ENCODE measurements at places on chromosomes 5 and 9.

DNA sequence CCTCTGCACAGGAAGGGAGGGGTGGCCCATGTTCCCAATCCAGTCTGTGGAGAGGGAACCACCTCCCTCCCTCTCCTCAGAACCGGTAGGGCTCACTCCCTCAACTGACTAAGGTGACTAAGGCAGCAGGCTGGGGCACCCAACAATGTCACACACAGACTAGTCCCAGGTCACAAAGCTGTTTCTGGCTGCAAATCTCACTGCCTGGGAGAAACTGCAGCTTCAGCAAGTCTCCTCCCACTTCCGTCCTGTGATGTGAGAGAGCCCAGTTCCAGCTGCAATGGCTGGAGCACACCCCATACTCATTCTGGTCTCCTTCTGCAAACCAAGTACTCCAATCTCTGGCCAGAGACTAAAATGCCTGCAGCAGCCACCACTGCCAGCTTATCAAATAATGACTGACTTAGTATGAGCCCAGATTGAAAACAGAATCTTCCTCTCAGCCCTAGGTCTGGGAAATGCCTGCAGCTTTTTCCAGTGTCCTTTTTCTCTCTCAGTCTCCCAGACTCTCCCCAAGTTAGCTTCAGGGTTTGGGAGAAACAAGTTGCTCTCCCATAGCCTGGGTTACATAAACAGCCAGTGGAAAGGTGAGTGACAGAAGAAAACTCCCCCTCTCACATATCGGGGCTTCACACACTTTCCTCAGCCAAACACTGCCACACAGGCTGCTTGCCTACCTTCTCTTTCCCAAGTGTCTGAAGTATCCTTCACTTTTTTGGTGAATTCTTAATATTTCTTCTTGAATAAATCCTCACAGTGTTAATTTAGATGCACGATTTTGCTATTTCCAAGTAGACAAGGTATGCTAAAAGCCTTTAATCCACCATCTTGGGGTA, 247.4 kb upstream of the RASA1 start:
- no peak for DNase-seq

DNA sequence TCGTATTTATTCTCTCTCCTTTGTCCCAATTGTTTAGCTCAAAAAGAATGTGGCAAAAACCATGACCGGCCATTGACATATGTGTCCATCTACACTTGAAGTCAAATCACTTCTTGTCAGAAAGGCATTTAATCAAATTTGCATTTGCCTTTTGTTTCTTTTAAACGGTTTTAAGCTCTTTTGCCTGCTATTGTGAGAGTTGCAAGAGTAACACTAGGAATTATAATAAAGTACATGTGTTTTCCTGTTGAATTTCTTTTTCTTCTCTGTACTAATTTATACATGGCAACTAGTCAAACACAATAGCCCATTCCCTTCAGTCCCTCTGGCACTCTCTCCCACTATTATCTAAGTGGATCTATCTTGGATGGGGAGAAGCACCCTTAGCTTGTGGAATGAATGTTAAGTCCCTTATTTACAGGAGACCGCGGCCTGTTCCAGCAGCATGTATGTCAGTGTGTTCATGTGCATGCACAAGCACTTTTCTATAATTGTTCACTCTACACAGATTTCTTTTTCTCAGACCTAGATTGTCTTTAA, 3.2 kb downstream of the ADAMTSL1 start:
- no peak for DNase-seq

DNA sequence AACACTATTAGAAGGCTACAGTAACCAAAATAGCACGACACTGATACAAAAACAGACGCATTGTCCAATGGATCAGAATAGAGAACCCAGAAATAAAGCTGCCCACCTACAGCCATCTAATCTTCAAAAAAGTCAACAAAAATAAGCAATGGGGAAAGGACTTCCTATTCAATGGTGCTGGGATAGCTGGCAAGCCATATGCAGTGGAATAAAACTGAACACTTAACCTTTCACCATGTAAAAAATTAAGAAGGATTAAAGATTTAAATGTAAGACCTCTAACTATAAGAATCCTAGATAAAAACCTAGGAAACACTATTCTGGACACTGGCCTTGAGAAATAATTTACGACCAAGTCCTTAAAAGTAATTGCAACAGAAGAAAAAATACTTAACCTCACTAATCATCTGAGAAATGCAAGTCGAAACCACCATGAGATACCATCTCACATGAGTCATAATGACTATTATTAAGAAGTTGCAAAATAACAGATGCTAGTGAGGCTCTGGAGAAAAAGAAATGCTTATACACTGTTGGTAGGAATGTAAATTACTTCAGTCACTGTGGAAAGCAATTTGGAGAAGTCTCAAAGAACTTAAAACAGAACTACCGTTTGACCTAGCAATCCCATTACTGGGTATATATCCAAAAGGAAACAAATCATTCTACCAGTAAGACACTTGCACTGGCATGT, 203.3 kb upstream of the CDH9 start:
- no peak for DNase-seq

GRCh38 chr9:76725011-76725546, 39.2 kb upstream of the PCA3 start:
- no peak for DNase-seq

DNA sequence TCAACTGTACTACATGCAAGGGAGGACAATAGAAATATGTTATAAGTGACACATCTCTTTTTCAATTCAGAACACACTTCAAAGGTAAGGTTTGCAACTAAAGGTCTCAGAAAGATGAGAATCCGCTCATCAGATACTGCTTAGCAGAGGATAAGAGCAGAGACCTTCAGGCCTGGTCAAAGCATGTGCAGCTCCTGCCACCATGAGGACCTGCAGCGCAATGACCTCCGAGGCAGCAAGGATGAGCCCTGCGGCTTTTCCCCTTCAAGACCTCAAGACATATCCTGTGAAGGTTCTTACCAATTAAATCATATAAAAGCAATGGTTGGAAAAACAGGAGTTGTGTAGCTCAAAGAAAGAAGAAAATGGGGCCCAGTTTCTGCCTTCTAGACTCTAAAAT, 135.8 kb downstream of the TRIM36 start:
- DNase-seq: no peak

All from naive thymus-derived CD8-positive, alpha-beta T cell (primary cell).